ENCODE measurements at places on chromosomes 4 and X. TPM values are rescaled to one million over a fixed set of nuclear protein-coding genes. Genes with fewer than 3 reads are reported as not detected.

GRCh38 chr4:136505020-136505419 is 1027.3 kb downstream of the PCDH18 start:
- DNase-seq: peak; percentile 23

DNA sequence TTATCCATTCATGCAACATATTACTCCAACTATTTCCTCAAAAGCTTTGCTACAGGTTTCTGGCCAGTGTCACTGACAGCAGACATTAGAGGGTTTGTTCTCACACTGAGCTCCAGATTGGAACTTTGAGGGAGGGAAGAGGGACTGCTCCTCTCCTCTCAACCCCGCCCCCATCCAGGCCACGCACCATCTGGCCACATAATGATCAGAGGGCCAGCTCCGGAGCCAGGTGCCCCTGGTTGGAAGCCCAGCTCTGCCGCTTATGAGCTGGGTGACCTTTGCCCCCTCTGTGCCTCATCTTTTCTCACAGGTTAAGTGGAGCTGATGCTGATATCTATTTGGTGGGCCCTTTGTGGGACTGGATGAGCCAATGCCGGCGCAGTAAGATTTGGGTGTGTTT is 55.8 kb downstream of the C4orf50 start:
- no peak for DNase-seq

GRCh38 chr4:26001816-26002215 is 87.8 kb downstream of the SMIM20 start:
- DNase-seq: no peak

DNA sequence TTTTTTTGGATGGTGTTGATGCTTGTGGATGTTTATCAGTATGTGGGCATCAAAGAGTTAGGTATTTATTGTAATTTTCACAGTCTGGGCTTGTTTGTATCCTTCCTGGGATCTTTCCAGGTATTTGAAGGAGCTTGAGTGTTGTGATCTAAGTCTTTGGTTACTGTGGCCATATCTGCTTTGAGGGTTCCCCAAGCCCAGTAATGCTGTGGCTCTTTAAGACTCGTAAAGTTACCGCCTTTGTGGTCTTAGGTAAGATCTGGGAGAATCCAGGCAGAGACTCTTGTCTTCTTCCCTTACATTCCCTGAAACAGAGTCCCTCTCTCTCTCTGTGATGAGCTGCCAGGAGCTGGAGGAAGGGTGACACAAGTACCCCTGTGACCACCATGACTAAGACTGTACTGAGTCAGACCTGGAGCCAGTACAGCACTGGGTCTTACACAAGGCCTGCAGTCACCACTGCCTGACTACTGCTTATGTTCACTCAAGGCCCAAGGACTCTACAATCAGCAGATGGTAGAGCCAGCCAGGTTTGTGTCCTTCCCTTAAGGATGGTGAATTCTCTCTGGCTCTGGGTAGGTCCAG is 62.2 kb downstream of the FMR1NB start:
- peak; percentile 30 for DNase-seq

- DNase-seq: no peak
These were observed 891 bp downstream of the XK start for GRCh38 chrX:37686369-37686995.

- DNase-seq: no peak
These were observed 784.3 kb upstream of the POU3F4 start for GRCh38 chrX:82723806-82724205.

- peak; percentile 51 for DNase-seq
These were observed at the start of gene TMEM154 for GRCh38 chr4:152679414-152680281. Gene TMEM154 (minus strand): TSS chr4:152679997. CDS start chr4:152679933, 64 bp downstream.

DNA sequence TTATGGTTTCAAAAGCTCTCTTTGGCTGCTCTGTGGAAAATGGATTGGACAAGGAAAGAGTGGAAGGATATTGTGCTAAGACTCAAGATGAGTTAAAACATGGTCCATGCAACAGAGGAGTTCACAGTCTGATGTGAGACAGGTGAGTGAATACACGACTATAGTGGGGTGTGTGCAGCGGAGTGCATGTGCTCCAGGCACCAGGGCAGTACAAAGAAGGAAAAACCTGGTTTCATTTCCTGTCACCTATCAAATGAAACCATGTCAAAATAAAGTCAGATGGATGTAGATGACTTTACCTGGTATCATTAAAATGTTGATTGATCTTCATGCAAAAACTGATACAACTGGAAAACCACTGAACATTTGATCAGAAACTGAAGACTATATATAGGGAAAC is 241.0 kb upstream of the RASGEF1B start:
- DNase-seq: no peak

GRCh38 chrX:48541140-48541814 is 1.8 kb downstream of the TBC1D25 start:
- no peak for DNase-seq

- DNase-seq: no peak
These were observed 260.5 kb downstream of the IQCM start for GRCh38 chr4:149555146-149555545.

GRCh38 chrX:153469811-153470410 is 465 bp downstream of the HAUS7 start:
- DNase-seq: no peak

DNA sequence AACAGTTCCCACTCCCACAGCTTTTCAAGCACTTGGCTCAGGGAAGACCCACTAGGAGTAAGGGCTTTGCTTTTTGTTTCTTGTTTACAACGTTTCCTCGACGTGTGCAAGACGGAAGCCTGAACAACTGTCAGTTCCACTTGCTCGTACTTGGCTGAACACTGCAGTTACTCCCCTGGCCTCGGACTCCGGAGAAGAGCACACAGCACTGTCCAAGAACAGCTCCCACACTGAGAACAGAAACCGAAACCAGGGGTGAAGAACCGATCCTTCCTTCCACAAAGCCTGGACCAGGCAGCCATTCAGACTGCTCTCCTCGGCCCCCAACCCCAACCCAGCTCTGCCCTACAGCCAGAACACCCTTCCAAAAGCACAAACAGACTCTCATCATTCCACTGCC is 25.5 kb downstream of the IRF2 start:
- no peak for DNase-seq

DNA sequence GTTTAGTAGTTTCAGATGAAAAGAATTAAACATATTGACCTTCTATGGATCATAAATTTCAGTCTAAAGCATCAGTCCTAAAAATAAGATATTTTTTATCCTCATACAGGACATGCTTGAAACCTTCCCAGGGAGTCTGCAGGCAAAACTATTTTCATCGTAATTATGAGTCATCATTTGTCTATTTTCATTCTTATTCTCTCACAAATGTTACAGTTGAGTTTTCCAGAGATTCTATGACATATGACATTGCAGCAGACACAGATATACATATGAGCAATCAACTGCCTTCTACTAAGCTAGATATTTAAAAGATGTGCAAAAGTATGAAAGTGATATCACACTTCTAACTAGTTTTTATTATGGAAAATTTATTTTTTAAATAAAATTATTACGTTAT is 398.0 kb downstream of the MAGEB5 start:
- DNase-seq: no peak

Gene WDR17
- total RNA-seq: 0.17 TPM

Gene PRKG2
- total RNA-seq: 0.51 TPM

Gene LRAT
- total RNA-seq: 0.43 TPM

Gene FRMD7
- total RNA-seq: not detected

Gene MAEA
- 72.3 TPM for total RNA-seq

Gene SPINK2
- total RNA-seq: 4.4 TPM
